ENCODE measurements at places on chromosomes 13 and 19. TPM values are rescaled to one million over a fixed set of nuclear protein-coding genes. Genes with fewer than 3 reads are reported as not detected.

DNA sequence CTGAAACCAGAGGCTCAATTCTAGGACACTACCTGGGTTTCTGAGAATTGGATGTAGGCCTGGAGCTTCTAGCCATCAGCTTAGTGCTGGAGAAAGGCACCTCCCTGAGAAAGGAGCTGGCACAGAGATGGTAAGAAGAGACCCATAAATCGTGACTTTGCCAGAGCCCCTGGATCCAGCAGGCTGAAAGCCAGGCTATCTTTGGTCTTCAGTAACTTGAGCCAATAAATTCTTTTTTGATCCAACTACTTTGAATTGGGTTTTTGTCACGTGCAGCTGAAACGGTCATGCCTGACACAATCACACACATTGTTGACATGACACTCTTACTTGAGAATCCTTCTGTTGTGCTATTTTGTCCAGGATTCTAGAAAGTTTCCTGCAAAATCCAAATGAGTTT, 103.4 kb downstream of the LHFPL6 start:
- H3K36me3 ChIP-seq, result no peaks in the 10 kb centered on the region
- H3K4me3 ChIP-seq, result no peak overlapping the region
- H3K4me1 ChIP-seq, result no peaks in the 10 kb centered on the region
- no peak overlapping the region for H3K27ac ChIP-seq
- no peaks in the 10 kb centered on the region for H3K27me3 ChIP-seq

DNA sequence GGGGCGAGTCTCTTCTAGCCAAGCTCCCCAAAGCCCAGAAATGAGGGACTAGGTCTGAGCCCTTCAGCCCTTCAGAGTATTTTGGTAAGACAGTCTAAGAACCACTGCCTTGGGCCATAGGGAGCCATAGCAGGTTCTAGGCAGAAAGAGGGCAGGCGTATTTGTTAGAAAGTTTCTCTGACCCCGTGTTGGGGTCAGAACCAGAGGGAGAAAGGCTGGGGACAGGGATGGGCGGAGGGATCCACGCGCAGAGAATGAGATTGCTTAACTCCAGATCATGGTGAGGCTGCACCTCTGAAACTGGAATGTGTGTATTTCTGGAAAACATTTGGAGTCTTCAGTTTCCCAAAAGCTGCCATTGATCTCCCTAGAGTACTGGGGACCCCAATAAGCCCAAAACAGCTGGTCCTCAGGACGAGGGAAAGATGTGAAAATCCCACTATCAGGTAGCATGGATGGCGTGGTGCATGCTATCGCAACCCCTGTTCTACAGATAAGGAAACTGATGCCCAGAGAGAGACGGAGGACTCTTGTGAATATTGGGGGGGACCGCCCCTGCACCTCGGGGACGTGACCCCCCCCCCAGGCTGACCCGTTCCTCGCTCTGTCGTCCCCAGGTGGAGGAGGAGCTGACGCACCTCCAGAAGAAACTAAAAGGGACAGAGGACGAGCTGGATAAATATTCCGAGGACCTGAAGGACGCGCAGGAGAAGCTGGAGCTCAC, 703 bp upstream of the TPM4 start:
- peaks cover 13% of the 10 kb centered on the region for H3K4me1 ChIP-seq
- no peaks in the 10 kb centered on the region for H3K27me3 ChIP-seq
- H3K27ac ChIP-seq, result peak overlapping the region; percentile 92
- no peak for DNase-seq

GRCh38 chr13:113557013-113557412, 27.5 kb upstream of the TFDP1 start:
- H3K27me3 ChIP-seq, result no peaks in the 10 kb centered on the region
- H3K4me3 ChIP-seq, result no peak overlapping the region
- H3K36me3 ChIP-seq, result no peaks in the 10 kb centered on the region
- H3K4me1 ChIP-seq, result no peaks in the 10 kb centered on the region
- DNase-seq, result no peak

GRCh38 chr13:42592915-42593900, 19.3 kb downstream of the TNFSF11 start:
- no peaks in the 10 kb centered on the region for H3K36me3 ChIP-seq
- H3K4me1 ChIP-seq, result no peaks in the 10 kb centered on the region
- no peak for DNase-seq
- H3K27ac ChIP-seq, result no peak overlapping the region
- no peak overlapping the region for H3K4me3 ChIP-seq

The PSMD8 gene
- 70.6 TPM for total RNA-seq

The PLIN5 gene
- total RNA-seq, result 127 TPM

GRCh38 chr13:44089452-44089851, 209.7 kb downstream of the LACC1 start:
- no peaks in the 10 kb centered on the region for H3K27me3 ChIP-seq
- DNase-seq, result no peak
- no peaks in the 10 kb centered on the region for H3K36me3 ChIP-seq

GRCh38 chr19:37718304-37718703, 1.3 kb downstream of the ZNF607 start:
- no peak overlapping the region for H3K27ac ChIP-seq
- H3K4me1 ChIP-seq, result no peaks in the 10 kb centered on the region
- no peaks in the 10 kb centered on the region for H3K36me3 ChIP-seq
- no peak for DNase-seq
- no peaks in the 10 kb centered on the region for H3K27me3 ChIP-seq

DNA sequence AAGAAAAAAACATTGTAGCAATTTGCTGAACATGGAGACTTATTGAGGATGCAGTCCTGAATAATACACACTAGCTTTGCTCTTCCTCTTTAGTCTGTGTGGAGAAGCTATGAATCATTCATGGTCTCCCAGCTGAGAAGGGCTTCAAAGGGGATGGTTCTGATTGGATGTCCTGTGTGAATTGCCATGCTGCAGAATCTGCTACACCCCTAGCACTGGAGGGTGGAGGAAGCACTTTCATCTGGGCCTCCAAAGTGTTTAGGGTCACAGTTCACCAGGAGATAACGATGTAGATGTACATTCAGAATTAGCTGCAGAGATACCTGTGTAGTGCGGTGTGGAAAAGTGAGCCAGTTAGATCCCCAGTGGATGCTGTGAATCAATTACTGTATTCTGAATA, 321.1 kb upstream of the EDNRB start:
- no peaks in the 10 kb centered on the region for H3K4me1 ChIP-seq
- H3K27me3 ChIP-seq, result no peaks in the 10 kb centered on the region
- no peak for DNase-seq
- H3K36me3 ChIP-seq, result no peaks in the 10 kb centered on the region
- H3K27ac ChIP-seq, result no peak overlapping the region

The FSD1 gene
- total RNA-seq, result 0.19 TPM

The TSEN34 gene
- total RNA-seq, result 31.9 TPM

The KIR2DL4 gene
- not detected for total RNA-seq

The ZNF626 gene
- 4.9 TPM for total RNA-seq

The APOC4 gene
- 172 TPM for total RNA-seq

The DACH1 gene
- total RNA-seq, result 0.80 TPM

- no peak overlapping the region for H3K27ac ChIP-seq
- no peaks in the 10 kb centered on the region for H3K27me3 ChIP-seq
- DNase-seq, result no peak
- H3K4me3 ChIP-seq, result no peak overlapping the region
- no peaks in the 10 kb centered on the region for H3K4me1 ChIP-seq
Observed at GRCh38 chr19:49847731-49848696, 2.9 kb upstream of the PTOV1 start.

The KCNJ14 gene
- total RNA-seq, result 0.26 TPM

The GAMT gene
- total RNA-seq, result 184 TPM

The PGLYRP2 gene
- total RNA-seq, result 45.1 TPM

DNA sequence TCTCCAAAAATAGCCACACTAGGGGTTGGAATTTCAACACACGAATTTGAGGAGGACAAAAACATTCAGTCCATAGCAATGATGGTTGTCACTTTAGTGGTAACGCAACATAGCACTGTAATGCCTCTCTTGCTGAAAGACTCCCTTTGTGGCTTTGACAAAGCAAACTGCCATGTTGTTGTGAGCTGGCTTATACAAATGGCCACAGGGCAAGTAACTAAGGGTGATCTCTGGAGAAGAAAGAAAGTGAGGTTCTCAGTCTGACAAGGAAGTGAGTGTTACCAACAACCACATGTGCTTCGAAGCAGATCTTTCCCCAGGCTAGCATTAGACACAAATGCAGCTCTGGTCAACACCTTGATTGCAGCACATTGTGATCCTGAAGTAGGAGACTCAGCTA, 79.1 kb upstream of the PCDH17 start:
- no peak overlapping the region for H3K27ac ChIP-seq
- DNase-seq, result no peak
- no peak overlapping the region for H3K4me3 ChIP-seq
- no peaks in the 10 kb centered on the region for H3K36me3 ChIP-seq

The ZNF415 gene
- 0.66 TPM for total RNA-seq

- no peaks in the 10 kb centered on the region for H3K27me3 ChIP-seq
- H3K27ac ChIP-seq, result no peak overlapping the region
- no peak overlapping the region for H3K4me3 ChIP-seq
- no peaks in the 10 kb centered on the region for H3K4me1 ChIP-seq
- no peak for DNase-seq
Observed at GRCh38 chr13:77861741-77862140, 56.9 kb downstream of the EDNRB start.

DNA sequence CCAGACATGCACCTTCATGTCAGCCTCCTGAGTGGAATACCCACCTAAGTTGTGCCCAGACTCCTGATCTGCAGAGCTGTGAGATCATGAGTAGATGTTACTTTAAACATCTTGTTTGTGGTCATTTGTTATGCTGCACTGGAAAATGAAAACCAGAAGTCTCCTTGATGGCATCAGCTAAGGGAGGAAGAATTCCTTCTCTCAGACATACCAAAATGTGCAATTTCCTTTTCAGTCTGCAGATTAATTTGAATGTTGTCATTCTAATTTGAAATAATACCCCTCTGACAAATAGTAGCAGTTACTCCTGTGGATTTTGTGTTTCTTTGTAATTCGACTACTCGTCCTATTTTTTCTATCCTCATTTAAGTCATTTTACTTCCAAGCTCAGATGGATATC, 59.3 kb downstream of the ITGBL1 start:
- no peaks in the 10 kb centered on the region for H3K36me3 ChIP-seq
- no peaks in the 10 kb centered on the region for H3K27me3 ChIP-seq
- DNase-seq, result no peak
- H3K27ac ChIP-seq, result no peak overlapping the region

DNA sequence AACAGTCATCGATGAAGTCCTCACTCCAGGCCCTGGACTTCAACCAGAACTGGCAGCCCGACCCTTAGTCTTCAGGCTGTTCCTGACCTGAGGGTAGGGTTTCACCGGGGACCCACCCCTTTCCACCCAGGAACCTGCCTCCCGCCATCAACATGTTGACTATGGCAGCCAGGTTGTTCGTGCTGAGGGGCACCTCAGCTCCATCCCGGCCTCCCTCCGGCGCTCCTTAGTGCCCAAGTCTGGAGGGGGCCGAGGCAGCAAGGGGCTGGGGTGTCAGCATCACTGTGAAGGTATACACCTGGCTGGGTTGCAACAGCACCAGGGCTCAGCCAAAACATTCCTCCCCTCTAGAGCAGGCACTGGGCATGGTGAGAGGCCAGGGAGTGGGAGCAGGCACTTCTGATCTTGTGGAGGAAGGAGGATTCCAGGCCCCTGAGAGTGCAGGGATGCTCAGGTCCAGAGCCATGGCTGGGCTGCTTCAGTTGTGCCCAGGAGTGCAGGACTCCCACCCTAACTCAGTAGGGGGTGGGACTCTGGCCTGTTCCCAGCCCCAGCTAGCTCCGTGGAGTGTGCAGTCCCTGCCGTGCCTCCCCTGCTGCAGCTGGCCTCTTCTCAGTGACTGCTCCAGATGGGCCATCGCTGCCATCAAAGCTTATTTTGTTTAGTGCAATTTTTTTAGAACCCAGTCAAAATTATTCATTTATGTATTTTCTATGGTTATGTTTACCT, 1445.9 kb downstream of the PCDH9 start:
- H3K27me3 ChIP-seq, result no peaks in the 10 kb centered on the region
- no peak overlapping the region for H3K4me3 ChIP-seq
- DNase-seq, result no peak
- H3K4me1 ChIP-seq, result no peaks in the 10 kb centered on the region
- H3K27ac ChIP-seq, result no peak overlapping the region

GRCh38 chr13:96527497-96527896, 437.6 kb downstream of the HS6ST3 start:
- no peak overlapping the region for H3K27ac ChIP-seq
- H3K27me3 ChIP-seq, result no peaks in the 10 kb centered on the region
- H3K4me1 ChIP-seq, result no peaks in the 10 kb centered on the region
- no peak for DNase-seq
- no peaks in the 10 kb centered on the region for H3K36me3 ChIP-seq

GRCh38 chr13:98571955-98572662, 4.8 kb downstream of the STK24 start:
- no peaks in the 10 kb centered on the region for H3K4me1 ChIP-seq
- DNase-seq, result no peak
- no peaks in the 10 kb centered on the region for H3K27me3 ChIP-seq

The ZIC2 gene
- not detected for total RNA-seq

- DNase-seq, result no peak
- H3K4me1 ChIP-seq, result no peaks in the 10 kb centered on the region
- H3K36me3 ChIP-seq, result peaks cover 22% of the 10 kb centered on the region
Observed at GRCh38 chr19:23385404-23385803, 9.9 kb downstream of the ZNF91 start.

- no peak overlapping the region for H3K27ac ChIP-seq
- no peaks in the 10 kb centered on the region for H3K36me3 ChIP-seq
- no peaks in the 10 kb centered on the region for H3K4me1 ChIP-seq
- H3K4me3 ChIP-seq, result no peak overlapping the region
Observed at GRCh38 chr13:93104270-93104669, 122.3 kb upstream of the GPC6 start.
